ENCODE measurements at places on chromosomes 11 and 22.

GRCh38 chr11:73914284-73914683 lies 36.5 kb upstream of the DNAJB13 start:
- DNase-seq = no peak

GRCh38 chr11:16110886-16111285 lies 245.5 kb downstream of the SOX6 start:
- no peak for DNase-seq

- DNase-seq = no peak
These were observed 4.3 kb upstream of the SERHL2 start for GRCh38 chr22:42549331-42550060.

GRCh38 chr22:20064140-20064480 lies 15.9 kb upstream of the DGCR8 start:
- no peak for DNase-seq

GRCh38 chr11:31651822-31652221 lies 142.3 kb downstream of the ELP4 start:
- no peak for DNase-seq

Data from CD4-positive, alpha-beta T cell treated with Interleukin-15 for 1 hour (primary cell).